Activated CD4-positive, alpha-beta T cell treated with anti-CD3 and anti-CD28 coated beads, Interleukin-2, Interleukin-6, amounts not matched to agents 100 ng/mL and 50 ng/mL, durations not matched to agents 16 hours and 8 hours (primary cell): ENCODE measurements at places on chromosomes 5 and 9.

DNA sequence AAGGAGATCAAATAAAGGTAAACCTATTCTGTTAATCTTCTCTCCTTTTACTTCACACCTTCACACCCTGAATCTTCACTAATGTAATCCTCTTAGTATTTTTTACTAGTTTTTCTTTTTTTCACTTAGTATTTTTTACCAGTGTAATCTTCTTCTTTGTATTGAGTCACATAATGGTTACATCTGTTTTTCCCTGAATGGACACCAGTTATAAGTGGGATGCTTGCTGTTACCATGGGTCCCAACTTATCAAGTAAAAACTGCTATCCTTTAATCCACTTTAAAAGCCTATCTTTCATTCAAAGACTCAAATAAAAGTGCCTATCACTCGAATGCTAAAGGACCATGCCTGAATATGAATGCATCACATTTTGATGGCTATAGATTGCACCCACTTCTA, 15.1 kb downstream of the ZFAND5 start:
- DNase-seq: no peak

DNA sequence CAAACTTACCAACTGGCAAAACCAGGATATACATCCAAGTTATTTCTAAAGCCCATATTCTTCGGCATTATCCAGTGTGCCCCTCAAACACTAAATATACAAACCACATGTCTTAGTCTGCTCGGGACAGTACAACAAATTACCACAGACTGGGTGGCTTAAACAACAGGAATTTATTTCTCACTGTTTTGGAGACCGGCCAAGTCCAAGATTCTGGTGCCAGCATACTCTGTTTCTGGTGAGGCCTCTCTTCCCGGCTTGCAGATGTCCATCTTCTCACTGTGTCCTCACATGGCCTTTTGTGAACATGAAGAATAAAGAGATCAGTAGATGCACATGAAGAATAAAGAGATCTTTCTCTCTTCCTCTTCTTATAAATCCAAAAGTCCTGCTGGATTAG, 12.9 kb upstream of the SLCO6A1 start:
- no peak for DNase-seq

DNA sequence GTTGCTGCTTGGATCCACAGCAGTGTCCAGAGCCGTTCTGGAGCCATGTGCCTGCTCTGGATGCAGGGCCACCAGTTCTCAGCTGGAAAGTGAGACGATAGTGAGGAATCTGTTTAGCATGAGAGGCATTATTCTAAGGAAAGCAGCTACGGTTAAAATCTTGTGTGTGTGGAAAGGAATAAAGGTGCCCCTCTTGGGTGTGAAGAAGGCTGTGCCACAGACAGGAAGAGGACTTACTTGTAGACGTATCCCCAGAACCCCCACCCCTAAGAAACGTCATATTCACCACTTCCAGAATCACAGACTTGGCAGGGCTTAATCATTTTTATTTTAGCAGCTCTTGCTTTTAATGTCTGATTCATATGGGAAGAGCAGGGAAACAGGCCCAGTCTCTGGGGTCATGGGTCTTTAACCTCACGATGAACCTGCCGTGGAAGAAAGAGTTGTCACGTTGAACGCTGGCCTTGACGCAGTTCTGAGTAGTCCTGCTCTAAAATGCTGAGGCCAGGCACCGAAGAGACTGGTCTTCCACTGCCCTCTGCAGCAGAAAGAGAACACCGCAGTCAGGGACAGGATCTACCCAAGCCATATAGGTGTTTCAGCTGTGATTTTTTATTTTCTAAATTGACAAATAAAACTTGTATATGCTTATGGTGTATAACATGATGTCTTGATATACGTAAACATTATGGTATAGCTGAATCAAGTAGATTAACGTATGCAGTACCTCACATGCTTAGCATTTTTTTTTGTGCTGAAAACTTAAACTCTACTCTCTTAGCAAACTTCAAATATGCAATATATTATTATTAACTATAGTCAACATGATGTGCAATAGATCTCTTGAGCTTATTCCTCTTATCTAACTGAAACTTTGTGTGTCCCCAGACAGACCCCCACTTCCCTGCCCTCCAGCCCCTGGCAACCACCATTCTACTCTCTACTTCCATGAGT, 38.8 kb downstream of the CARTPT start:
- DNase-seq: peak; percentile 61

- DNase-seq: no peak
These were observed 5.5 kb upstream of the RNU6ATAC start for GRCh38 chr9:134169724-134170401.

GRCh38 chr5:100787648-100788047, 115.4 kb downstream of the ST8SIA4 start:
- no peak for DNase-seq

DNA sequence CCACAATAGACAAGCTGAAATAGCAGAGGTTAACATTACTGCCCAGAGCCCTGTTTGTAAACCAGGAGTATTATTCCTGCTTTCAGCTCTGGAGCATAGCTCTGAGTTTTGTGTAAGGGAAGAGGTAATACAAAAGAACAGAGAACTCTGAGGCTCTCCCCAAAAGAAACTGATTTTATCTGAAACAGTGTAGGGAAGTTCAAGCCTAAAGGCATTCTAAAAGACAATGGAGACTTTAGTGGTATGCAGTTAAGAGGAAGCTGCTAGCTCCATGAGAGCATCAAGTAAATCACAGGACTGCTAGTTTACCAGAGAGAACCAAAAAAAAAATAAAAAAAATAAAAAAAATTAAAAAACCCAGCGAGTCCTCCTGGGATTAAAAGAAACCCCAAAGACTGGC, 146.6 kb upstream of the PCSK5 start:
- DNase-seq: no peak

DNA sequence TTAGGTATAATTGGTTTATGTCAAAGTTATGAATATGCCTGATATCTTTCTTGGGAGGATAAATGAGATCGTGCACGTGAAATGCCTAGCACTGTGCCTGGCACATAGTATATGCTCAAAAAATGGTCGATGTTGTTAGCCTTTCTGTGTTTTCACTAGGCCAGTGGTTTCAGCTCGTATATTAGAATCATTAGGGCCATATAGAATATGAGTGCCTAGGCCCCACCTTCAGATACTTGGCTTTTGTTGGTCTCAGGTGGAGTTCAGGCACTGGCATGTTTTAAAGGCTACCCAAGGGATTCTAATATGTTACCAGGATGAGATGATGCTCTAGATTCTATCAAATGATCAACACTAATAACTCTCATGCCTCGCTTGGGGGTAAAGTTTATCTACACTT, 56.8 kb downstream of the ELL2 start:
- no peak for DNase-seq

DNA sequence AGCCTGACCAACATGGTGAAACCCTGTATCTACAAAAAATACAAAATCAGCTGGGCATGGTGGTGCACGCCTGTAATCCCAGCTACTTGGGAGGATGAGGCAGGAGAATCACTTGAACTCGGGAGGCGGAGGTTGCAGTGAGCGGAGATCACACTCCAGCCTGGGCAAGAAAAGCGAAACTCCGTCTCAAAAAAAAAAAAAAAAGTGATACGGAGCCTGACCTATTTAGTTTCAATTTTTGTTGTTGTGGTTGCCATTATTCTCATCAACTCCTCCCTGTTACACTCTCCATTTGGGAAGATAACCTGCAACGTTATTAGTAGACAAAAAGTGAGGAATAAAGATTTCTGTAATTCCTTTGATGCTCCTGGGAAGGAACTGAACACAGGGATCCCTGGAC, 1.3 kb downstream of the STOM start:
- DNase-seq: peak; percentile 36

DNA sequence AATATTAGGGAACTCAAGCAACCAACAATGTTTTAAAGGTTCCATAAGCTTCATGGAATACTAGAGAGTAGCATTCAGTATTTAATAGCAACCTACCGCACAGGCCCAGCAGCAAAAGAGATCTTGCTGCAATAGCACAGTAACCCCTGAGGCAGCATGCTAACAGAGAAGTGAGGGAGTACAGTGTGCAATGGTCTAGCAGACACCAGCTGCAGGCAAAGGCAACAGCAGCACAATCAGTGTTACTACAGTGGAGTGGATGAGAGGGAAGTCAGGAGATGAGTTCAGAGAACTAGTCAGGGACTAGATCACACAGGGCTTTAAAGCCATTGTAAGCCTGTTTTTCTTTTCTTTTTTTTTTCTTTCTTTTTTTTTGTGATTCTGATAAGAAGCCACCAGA, 2.8 kb downstream of the TICAM2 start:
- no peak for DNase-seq

DNA sequence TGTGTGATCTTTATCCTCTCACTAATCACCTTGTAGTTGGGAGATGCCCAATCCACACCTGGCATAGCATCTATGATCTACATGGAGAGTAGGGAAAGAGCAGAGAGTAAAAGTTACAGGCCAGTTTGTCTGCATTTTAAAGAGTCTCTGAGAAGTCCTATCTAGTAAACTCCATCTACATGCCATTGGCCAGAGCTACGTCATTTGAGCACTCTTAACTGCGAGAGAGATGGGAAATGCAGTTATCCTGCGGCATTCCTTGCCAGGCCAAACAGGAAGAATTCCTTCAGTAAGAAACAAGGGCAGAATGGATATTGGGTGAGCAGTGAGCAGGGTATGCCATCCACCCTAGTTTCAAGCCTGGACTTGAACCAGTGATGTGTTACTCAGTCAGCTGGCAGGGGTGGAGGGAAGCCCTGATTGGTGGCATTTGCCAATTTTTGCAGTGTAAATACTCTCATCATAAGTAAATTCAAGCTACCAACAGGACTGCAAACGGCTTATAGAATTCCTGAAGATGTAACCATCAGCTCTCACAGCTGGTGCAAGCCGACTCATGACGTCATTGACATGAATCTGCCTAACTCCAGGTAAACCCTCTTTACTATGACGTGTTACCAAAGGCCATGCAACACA, 156.8 kb upstream of the MSX2 start:
- no peak for DNase-seq

- DNase-seq: peak; percentile 28
These were observed 1.5 kb downstream of the LCN2 start for GRCh38 chr9:128150594-128151308.

DNA sequence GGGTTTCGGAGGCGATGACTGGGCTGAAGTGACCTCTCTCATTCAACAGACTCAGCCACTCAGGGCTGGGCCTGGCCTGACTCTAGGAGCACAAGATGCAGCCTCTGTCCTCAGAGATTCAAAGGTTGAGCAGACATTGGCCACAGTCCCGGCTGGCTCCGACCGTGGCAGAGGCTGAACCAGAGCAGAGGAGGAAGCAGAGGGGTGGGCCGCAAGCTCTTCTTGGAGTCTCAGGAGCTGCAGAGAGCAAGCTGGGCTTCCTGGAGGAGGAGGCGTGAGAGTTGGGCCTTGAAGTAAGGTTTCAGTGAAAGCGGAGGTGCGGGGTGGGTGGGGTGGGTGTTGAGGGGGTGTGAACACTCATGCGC, 37.6 kb downstream of the ALG2 start:
- DNase-seq: no peak

DNA sequence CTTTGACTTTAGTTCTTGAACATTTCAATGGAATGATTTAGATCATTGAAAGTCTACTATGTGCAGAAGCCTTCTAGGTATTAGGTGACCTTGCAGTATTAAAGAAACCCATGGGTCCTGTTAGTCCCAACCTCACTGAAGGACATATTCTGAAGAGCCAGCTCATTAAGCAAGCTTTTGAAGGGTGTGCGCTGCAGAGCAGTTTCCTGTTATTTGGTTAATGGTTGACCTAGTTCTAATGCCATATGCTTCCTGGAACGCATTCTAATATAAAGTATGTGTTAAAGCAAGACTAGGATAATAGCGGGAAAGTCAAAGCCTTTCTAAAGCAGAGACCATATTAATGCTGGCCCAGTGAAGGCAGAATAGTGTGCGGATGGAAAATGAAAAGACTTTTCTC, 20.1 kb downstream of the ZNF462 start:
- DNase-seq: no peak

- DNase-seq: no peak
These were observed 98.6 kb upstream of the EQTN start for GRCh38 chr9:27395484-27395921.

- DNase-seq: peak; percentile 15
These were observed 237.8 kb upstream of the DAPK1 start for GRCh38 chr9:87259543-87260518.

GRCh38 chr9:113858282-113858681, 17.8 kb upstream of the ZNF618 start:
- no peak for DNase-seq

GRCh38 chr9:91659529-91660495, 236.2 kb upstream of the NFIL3 start:
- peak; percentile 23 for DNase-seq

- DNase-seq: no peak
These were observed 140.0 kb downstream of the ARHGAP26 start for GRCh38 chr5:142910128-142910527.

- no peak for DNase-seq
These were observed 78.6 kb upstream of the VCAN start for GRCh38 chr5:83392766-83393503.

DNA sequence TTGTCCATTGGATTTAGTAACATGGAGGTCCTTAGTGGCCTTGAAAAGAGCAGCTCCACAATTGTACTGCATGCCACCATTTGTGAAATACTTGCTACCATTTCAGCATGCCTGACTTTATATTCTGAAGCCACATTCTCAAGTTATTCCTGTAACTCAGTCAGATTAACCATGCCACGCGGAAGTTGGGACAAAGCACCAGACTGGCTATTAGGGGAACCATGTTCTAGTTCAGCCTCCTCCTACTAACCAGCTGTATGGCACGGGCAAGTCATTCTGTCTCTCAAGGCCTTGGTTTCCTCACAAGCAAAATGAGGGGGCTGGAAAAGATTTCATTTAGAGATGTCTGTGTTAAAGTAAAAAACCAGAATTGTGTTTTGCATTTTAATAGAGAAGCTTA, 418.0 kb downstream of the PLK2 start:
- no peak for DNase-seq

DNA sequence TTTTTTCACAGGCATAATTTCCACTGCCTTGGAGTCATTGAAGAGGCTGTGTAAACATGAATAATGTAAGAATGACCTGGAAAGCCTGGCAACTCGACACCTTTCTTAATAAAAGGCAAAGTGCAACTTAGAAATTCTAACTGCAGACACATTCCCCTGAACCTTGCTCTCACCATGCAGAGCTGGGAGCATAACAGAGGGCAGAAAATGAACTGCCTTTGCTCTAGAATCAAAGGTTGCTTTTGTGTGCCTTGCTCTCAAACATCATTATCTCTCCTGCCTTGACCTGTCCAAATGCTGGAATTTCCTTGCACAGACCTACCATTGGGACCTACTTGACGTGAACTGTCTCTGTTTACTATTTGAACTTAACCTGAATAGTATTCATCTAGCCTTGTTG, 462.0 kb upstream of the ZNF462 start:
- DNase-seq: no peak

GRCh38 chr5:119833176-119833575, 203.8 kb downstream of the FAM170A start:
- no peak for DNase-seq

- DNase-seq: no peak
These were observed 2.9 kb downstream of the BARX1 start for GRCh38 chr9:93952119-93952783.

DNA sequence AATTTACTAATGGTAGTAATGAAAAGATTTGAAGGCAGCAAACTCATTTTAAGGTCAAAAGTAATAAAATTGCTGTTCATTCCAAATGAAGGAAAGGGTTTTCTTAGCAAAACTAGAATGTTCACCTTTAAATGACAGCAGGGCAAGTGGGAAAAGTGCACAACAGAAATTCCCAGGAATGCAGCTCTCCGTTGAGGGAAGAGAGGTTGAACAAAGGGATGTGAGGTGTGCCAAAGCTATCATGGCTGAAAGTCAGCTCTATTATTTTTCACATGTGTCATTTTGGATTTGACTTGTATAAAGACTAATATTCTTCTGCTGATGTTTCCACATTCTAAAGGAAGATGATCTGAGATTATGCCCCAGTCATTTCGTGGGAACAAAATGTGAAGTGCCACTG, 51.6 kb downstream of the TEK start:
- no peak for DNase-seq

GRCh38 chr5:94361161-94361560, 257.2 kb downstream of the KIAA0825 start:
- no peak for DNase-seq
